Astrocyte of the cerebellum (primary cell): ENCODE measurements at places on chromosomes 12 and 14.

- no peak for DNase-seq
These were observed 26.9 kb downstream of the TBX3 start for GRCh38 chr12:114656906-114657596.

DNA sequence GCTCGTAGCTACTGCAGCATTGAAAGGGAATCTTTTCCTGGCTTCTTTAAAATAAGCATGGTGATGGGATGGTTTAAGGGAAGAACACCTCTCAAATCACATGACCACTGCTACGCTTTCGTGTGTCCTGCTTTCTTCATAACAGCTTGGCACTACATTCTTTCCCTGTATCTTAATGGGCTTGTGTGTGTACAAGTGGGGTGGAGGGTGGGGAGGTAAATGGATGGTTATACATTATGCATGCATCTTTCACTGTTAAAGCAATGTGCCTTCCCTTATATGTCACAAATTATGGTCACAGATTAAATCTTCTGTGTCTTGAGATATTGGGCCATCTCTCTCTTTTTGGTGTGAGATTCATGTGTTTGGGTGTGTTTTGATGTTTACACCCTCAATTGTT is 169.4 kb upstream of the GARIN2 start:
- no peak for DNase-seq

DNA sequence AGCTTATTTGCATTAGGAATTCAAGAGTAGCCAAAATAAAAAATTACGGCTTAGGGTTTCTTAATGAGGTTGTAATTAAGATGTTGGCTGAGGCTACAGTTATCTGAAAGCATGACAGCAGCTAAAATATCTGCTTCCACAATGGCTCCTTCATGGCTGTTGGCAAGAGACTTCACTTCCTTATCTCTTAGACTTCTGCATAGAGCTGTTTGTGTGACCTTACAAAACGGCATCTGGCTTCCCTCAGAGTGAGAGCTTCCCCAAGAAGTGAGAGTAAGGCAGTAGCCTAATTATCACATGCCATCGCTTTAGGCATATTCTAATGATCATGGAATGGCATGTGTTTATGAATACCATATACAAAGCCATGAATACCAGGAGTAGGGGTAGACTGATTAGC is 57.6 kb downstream of the CCDC59 start:
- DNase-seq: no peak

GRCh38 chr14:95125915-95126314 is 31.4 kb downstream of the DICER1 start:
- no peak for DNase-seq

DNA sequence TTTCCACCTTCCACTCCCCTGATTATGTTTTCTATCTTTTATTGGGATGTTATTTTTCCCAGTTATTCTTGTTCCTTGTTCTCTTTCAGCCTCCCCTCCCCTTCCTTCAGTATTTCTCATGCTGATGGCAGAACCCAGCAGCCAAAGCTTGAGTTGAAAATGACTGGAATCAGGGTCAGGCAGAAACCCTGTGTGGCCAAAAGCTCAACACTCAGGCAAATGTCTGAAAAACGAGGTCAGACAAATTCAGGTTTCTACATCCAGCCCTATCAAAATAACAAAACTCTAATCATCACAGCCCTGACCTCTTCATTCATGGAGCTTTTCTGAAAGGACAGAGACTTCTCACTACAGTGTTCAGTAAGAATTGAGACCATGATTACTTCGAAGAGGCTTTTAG is 134.6 kb downstream of the PTPRR start:
- DNase-seq: no peak

DNA sequence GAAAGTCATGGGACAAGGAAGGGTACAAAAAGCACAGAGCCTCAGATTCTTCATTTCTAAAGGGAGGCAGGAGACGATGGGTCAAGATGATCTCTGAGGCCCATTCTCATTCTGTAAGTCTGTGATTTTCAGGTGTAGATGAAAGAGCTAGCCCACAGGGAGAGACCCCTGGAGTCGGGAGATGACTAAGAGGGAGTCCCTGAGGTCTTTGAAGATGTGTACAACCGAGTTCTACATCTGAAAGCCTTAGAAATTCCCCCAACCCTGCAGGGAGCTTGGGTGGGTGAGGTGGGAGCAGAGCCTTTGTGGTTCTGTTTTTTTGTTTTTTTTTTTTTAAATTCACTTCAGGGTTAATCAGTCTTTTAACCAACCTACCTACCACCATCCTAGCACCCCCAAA is 3.1 kb downstream of the WNT10B start:
- DNase-seq: no peak

- DNase-seq: no peak
These were observed 139.2 kb downstream of the EGLN3 start for GRCh38 chr14:33811721-33812120.

DNA sequence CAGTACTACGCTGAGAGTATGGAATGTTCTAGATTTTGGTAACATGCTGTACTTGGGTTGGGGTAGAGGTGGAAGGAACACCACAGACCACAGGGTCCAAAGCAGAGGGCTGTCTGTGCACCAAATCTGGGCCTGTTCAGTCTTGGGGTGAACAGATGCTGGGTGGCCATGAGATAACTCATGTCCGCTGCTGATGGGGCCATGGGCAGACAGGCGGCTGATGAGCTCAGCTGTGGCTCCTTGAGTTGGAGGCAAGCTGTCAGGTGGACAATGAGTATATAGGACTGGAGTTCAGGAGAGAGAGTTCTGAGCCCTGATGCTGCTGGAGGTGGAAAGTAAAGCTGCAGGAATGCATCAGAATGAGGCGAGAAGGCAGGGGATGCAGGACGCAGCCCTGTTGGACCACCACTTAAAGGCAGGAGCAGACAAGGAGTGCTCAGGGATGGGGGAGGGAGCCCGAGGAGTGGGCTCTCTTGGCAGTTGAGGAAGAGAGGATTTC is 6.2 kb downstream of the SMIM41 start:
- DNase-seq: no peak

GRCh38 chr12:120822832-120823503 is 81.2 kb downstream of the SPPL3 start:
- DNase-seq: no peak

GRCh38 chr12:94416613-94417012 is 43.1 kb downstream of the CEP83 start:
- no peak for DNase-seq
